Anterior cingulate cortex (tissue), 58 donors: ENCODE measurements at places on chromosomes 7 and 10.

GRCh38 chr7:45647967-45648670 lies 74.0 kb downstream of the ADCY1 start:
- no peak for DNase-seq

GRCh38 chr10:77716458-77717317 lies 79.1 kb upstream of the KCNMA1 start:
- no peak for DNase-seq

DNA sequence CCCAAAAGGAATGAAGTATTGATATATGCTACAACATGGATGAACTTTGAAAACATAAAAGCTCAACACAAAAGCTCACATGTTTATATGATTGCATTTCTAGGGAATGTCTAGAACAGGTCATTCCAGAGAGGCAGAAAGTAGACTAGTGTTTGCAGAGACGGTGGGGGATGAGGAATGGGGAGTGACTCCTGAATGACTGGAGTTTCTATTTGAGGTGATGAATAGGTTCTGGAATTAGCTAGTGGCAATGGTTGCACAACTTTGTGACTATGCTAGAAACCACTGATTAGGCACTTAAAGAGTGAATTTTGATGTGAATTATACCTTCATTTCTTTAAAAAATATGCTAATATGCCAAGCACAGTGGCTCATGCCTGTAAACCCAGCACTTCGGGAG lies 6.9 kb downstream of the KPNA7 start:
- DNase-seq: no peak

- no peak for DNase-seq
Observed at GRCh38 chr10:132464256-132465192, 67.5 kb downstream of the PWWP2B start.

DNA sequence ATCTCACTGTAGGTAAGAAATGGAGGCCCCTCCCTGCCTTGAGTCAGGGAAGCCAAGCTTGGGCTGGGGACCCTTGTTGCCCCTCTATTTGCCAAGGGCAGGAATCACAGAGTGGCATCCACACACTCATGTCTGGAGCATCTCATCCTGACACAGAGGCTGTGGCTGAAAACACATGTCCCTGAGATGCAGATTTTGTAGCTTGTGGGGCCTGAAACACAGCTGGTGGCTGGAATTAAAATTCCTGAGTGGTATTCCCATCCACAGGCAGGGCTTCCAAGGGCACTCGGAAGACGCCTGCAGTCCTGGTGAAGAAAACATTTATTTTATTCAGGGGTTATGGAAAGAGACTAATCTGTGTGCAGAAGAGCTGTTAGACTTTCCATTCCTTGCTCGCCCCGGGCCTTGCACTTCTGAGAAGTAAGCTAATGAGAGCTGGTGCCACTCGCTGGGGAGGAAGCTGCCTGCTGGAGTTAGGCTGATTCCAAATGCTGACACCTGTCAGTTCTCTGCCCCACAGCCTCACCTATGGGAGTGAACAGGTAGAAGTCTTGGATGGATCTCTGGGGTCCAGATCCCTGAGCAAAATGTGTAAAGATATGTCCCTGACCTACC lies 36.0 kb downstream of the C10orf120 start:
- DNase-seq: no peak

DNA sequence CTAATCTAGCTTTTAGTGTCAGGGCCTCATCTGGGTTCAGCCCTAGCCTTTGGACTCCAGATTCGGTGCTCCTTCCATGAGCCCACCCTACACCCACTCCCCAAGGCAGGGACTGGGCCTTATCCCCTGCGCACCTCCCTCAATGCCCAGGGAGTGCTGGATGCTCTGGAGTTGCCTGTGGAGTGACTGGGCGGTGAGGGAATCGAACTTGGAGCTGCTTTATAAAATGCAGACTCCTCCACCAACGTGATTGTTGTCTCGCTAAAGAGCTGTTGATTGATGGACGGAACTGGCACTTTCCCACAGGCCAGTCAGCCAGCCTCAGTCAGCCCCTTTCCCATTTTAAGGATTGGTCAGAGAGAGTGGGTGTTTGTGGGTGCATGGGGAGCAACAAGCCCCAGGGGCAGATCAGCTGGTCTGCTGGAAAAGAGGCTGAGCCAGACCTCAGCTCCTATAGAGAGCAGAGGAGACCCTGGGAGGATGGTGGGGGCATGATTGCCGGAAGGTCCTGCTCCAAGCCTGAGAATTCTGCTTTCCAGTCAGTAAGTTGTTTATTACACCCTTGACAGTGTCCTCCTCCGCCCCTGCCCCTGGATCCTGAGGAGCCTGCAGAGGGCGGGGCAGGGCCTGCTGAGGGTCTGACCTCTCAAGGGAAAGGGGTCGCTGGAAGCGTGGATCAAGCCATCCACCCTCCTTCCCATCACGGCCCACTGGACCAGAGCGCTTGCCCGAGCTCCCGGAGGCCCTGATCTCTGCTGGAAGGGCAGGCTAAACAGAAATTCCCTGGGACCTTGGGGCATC lies 16.7 kb downstream of the UNC5B start:
- no peak for DNase-seq

- no peak for DNase-seq
Observed at GRCh38 chr10:117221156-117221711, 19.7 kb upstream of the SLC18A2 start.
